ENCODE measurements at places on chromosomes 7 and 10.

- DNase-seq: no peak
Observed at GRCh38 chr7:44854644-44855364, 6.9 kb upstream of the H2AZ2 start.

DNA sequence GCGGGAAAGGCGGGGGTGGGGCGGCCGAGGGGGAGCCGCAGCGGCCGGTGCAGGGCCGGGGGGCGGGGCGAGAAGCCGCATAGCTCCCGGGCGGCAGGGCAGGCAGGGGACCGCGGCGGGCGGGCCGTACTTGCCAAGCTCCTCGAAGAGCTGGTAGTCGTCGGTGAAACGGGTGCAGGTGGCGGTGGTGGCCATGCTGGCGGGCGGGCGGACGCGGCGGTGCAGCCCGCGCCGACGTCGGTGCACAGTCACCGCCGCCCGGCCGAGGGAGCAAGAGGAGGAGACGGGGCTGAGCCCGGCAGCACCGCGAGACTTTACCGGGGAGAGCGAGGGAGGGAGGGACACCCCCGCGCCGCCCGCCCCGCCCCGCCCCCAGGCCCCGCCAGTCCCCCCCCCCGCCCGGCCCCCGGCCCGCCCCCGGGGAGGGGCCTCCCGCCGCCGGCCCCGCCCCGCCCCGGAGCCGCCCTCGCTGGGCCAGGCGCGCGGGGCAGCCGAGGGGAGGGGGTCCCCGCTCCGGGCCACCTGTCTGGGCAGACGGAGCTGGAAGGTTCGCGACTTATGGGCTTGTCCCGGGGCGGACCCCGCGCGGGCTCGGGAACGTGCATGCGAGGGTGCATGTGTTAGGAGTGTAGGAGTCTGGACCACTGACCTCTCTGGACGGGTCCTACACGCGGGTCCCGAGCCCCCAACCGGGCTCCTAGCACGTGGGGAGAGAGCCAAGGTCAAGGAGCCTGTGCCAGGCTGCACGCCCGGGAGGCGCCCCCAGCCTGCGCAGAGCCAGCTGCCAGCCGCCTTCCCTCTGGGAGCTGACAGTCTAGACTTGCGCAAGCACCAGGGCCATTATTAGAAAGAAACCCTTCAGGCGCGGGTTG is at the start of gene CAMK2G:
TSS of gene CAMK2G (minus strand) at position 289 of the 872 bp plus-strand sequence. CDS start at position 195, 94 bp downstream.
- peak; percentile 39 for DNase-seq

DNA sequence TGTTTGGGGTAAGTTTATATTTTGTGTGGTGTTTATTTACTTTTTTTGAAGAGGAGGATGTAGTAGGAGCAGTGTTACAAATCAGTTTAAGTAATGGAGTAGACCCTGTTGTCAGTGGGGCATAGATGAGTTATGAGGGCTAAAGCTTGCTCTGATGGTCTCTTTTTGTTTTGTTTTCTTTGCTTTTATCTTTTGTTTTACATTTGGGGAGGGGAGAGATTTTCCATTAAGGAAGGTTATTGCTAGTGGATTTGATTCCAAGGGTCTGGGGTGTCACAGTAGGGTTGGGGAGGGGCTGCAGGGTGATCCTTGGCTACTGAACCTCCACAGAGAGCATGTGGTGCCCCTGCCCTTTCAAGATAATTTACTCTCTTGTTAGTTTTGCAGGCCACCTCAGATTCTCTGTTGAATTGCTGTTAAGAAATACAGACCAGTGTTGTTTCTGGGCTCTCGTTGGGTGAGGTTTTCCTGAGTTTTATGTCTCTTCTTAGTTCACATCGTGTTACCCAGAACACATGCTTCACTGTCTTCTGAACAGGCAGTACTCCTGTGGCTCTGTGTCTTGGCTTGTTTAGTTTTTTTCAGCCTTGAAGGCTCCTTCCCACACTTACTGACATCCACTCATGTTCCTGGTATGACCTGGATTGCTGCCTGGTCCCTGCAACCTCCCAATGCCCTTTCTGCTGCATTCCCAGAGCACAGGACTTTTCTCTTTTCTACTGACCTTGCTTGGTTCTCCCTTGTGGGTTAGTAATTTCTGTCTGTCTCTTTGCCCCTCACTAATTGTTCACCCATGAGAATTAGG is 4.2 kb downstream of the KIFBP start:
- DNase-seq: no peak

- DNase-seq: no peak
Observed at GRCh38 chr10:95334805-95335144, 44.0 kb upstream of the PDLIM1 start.

DNA sequence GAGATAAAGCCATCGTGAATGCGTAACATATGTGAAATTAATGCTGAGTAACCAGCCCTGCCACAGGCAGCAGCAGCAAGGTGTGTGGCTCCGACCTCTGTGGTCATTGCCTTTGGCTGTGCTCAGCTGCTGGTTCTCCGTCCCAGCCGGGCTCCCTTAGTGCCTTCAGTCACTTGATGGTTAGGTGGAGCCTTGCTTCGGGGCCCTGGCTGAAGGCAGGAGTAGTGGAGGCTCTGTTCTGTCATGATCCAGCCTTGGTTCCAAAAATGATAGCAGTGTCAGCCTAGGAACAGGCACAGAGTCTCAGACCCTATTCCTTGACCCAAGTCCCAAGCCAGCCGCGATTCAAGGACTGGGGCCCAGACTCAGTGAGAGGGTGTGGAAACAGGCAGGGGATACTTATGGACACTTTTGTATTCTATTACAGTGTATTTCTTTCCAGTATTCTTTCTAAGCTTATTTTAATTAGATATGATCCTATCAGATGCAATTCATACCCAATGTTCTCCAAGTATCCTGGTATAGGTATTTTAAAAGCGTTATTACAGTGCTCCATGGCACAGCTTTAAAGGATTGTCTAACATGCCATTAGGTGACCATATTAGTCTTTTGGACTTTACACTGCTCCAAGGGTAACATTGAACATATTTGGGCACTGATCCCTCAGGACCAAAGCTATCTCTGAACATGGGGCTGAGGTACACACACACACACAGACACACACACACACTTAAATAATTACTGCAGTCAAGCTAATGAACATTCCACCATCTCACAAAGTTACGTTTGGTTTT is 9.0 kb downstream of the SCART1 start:
- no peak for DNase-seq

DNA sequence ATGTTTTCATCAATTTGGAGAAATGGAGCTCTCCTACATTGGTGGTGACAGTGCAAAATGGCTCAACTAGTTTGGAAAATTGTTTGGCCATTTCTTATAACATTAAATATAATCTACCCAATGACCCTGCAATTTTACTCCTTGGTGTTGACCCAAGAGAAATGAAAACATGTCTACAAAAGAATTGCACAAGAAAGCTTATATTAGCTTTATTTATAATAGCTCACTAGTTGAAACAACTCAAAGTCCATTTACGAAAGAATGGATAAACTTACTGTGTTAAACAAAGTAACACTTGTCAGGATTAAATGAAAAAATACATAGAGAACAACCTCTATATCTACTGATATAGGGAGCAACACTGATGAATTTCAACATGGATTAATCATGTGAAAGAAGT is 539.9 kb downstream of the DNAJB9 start:
- no peak for DNase-seq

DNA sequence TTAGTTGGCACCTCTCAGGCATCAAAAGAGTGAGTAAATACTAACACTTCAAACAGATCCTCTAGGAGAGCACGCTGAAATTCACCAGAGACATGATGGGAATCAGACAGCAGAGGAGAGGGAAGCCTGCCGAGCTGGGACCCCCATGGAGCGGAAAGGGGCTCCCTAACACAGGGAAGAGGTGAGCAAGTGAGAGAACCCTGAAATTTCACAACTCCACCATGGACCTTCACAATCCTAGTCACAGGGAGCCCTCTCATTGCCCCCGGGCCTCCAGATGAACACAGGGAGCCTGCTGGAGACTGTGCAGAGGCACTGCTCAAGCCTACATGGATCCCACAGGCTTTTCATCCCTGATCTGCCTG is 59.2 kb upstream of the ANTXRL start:
- no peak for DNase-seq

DNA sequence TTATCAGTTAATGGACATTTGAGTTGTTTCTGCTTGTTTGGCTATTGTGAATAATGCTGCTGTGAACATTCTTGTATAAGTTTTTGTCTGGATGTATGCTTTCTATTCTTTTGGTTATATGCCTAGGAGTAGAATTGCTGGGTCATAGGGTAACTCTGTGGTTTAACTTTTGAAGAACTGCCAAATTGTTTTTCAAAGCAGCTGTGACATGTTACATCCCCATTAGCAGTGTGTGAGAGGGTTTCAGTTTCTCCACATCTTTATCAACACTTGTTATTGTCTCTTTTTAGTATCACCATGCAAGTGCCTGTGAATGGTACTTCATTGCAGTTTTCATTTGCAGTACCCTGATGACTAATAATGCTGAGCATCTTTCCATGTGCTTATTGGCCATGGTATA is 2.1 kb upstream of the NDUFB8 start:
- no peak for DNase-seq

DNA sequence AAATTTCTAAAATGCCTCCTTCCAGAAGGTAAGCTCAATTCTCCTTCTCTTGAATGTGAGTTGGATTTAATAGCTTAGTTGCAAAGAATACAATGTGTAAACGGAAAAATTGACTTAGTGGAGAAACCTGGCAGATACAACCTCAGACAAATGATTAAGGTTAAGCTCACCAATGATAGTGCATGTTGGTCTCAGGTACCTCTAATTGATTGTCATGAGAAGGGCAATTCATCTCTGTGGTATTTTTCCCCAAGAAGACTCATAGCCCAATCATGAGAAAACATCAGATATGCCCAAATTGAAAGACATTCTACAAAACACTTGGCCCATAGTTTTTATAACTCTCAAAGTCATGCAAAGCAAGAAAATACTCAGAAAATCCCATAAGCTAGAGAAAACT is 36.2 kb upstream of the TMEM106B start:
- DNase-seq: no peak

- no peak for DNase-seq
Observed at GRCh38 chr10:118798231-118798662, 43.5 kb upstream of the CACUL1 start.

- no peak for DNase-seq
Observed at GRCh38 chr10:70324951-70325781, 41.4 kb upstream of the NPFFR1 start.

DNA sequence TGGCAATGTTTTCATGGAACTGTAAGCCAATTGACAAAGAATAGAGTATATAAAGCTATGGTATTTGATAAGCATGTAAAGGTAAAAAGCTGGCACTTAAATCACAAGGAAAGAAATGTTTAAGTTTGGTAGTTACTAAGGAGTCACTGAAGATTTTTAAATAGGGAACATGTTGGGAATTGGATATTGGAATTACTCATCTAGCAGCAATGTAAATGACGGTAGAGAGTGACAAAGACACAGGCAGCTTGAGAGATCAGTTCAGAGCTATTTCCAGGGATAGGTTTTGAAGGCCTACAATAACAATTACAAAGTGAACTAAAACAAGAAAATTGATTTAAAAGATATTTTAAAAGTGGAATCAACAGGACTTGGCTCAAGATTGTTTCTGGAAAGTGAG is 36.8 kb downstream of the SP8 start:
- no peak for DNase-seq

GRCh38 chr10:112852306-112852705 is 97.7 kb upstream of the TCF7L2 start:
- DNase-seq: no peak

GRCh38 chr10:7583626-7584025 is 83.1 kb downstream of the ITIH5 start:
- no peak for DNase-seq

- DNase-seq: no peak
Observed at GRCh38 chr10:113122947-113123346, 172.9 kb downstream of the TCF7L2 start.

- DNase-seq: no peak
Observed at GRCh38 chr10:129372172-129372571, 94.9 kb upstream of the MGMT start.

DNA sequence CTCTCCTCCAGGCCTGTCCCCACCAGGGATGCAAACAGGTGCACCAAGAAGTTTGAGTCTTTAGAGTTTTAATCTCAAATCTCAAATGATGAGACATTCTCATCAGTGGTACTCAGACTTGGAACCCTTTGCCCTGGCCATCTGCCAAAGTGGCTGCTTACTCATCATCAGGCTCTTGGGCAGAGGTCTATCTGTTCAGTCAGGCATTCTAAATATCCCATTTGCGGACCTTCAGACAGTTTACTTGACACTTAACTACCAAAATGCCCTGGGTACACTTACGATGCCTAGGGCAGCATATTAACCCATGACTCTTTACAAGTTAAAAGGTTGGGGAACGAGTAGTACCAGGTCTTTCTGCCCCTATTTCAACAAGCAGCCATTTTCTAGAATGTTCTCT is 61.2 kb upstream of the YAE1 start:
- no peak for DNase-seq

- no peak for DNase-seq
Observed at GRCh38 chr10:48794074-48794473, 109.4 kb downstream of the WDFY4 start.

DNA sequence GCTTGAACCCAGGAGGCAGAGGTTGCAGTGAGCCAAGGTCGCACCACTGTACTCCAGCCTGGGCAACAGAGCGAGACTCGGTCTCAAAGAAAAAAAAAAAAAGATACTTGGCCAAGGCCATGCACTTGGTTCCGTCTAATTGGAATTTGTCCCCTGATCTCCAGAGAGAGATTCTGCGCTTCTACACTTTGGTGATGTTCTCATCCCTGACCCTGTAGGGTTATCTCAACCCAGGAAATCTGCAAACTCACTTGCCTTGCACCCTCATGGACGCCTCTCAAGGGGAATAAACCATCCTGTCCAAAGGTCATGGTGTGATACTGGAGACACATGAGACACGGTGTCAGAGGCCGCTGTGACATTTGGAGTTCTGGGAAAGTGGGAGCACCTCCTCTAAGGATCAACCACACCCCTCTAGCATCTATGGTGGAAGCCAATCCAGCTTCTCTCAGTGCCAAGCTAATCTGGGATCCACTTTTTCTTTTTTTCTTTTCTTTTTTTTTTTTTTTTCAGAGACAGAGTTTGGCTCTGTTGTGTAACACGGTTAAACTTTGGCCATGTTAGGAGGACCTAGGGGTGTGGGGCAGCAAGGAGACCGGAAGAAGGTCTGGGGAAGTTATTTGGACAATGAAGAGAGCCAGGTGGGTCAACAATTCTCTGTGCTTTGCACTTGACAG is 7.8 kb upstream of the POR start:
- DNase-seq: no peak

GRCh38 chr10:11716686-11717085 is 25.5 kb upstream of the ECHDC3 start:
- no peak for DNase-seq

DNA sequence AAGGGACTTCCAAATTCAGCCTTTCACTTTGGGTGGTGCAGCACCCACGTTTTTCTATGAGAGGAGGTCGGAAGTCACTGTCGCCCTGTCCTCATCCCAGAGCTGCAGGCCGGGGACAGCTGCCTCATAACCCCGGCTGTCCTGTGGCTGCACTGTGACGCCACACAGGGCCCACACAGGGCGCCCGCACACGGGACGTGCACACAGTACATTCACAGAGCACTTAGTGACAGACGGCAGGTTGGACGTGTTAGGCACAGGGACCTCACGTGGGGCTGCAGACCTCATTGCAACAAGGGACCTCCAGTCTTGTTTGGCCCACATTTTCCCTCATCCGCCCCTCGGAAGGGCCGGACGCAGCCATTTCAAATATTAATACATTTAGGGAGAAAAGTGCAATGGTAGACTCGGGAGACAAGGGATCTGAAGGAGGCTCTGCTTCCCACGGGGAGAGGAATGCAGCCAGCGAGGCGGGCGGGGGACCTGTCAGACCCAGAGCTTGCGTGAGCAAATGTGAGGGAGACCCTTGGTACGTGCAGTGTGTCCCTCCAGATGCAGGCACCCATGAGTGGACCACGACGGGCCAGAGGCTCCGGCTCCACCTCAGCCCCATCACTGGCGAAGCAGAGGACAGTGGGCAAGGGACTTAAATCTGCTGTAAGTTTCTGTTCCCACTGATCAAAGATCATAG is 86.7 kb downstream of the VOPP1 start:
- no peak for DNase-seq
